ENCODE measurements at places on chromosomes 6 and 20.

GRCh38 chr6:75472885-75473284, 20.7 kb downstream of the FILIP1 start:
- no peak for DNase-seq

DNA sequence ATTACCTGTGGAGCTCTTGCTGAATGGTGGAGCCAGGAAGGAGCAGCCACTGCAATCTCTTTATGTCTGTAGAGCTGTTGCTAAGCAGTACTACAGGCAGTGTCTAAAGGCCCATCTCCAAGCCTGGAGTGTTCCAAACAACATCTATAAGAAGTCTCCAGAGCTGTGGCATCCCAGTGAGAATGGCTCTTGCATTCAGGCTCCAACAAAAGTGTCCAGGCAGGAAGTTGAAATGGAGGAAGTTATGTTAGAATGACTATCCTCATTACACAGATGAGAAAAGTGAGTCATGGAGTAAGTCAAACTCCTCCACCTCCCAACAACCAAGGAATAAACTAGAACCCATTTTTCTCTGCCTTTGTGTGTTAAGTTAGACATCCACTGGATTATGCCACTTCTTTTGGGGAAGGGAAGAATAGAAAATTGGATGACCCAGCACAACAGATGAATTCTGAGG, 288.5 kb upstream of the STXBP5 start:
- no peak for DNase-seq

DNA sequence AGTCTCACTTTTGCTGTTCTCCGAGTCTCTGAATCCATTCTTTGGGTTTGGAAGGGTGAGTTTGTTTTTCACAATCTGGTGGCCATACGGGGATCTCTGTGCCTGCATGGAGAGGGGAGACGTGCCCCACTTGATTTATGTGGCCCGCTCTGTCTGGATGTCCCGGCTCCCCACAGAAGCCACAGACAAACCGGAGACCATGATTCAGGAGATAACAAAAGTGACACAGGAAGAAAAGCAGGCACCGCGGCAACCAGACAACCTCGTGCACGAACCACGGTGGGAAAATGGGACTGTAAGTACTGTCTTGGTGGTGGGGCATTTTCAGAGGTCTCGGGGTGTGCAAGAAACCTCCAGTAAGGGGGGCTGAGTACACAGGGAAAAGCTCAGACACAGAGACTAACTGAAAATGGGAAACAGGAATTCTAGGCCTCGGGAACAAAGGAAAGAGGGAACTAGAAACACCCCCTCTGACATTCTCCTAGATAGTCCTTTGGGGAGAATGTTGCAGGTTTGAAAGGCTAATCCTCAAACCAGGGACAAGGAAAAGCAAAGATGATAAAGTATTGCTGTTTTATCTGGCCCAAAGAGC, 22.1 kb upstream of the ZNF318 start:
- no peak for DNase-seq

- DNase-seq, result no peak
These were observed 62.5 kb downstream of the RAMACL start for GRCh38 chr6:166523782-166524559.

DNA sequence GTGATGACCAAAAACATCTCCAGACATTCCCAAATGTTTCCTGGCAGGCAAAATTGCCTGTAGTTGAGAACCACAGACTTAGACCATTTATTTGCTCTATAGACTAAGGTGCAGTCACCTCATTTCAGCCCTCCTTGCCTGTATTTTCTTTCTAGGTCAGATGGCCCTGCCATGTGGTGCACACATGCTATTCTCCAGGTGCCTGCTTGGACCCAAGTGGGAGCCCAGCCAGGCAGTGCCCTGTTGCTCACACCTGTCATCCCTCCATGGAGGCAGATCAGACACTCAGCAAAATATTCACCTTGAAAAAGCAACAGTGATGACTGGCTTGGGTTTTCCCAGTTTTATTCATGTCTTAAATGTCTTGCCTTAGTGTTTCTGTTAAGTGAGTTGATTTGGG, 311.4 kb downstream of the TFAP2C start:
- DNase-seq, result no peak

DNA sequence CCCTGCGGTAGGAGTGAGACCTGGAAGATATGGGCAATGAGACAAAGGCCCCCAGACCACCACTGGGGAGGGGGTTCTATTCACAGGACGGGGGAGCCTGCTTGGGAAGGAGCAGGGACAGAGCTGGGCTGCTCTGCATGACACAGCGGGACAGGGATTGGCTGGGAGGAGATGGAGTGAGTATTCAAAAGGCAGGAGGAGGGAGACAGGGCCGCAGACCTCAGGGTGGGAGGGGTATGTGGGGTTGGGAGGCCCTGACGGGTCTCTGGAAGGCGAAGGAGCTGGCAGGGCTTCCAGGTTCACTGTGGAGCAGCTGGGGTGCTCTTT, 60.8 kb upstream of the RPS6KA2 start:
- no peak for DNase-seq

Data from anterior cingulate cortex (tissue), 58 donors.